Stimulated activated naive B cell treated with anti-CD40 and anti-IgM and Interleukin-4, amounts not matched to agents 10 μg/mL and 1 μg/mL and 100 μg/mL, for 72 hours (primary cell): ENCODE measurements at places on chromosomes 11 and 22.

DNA sequence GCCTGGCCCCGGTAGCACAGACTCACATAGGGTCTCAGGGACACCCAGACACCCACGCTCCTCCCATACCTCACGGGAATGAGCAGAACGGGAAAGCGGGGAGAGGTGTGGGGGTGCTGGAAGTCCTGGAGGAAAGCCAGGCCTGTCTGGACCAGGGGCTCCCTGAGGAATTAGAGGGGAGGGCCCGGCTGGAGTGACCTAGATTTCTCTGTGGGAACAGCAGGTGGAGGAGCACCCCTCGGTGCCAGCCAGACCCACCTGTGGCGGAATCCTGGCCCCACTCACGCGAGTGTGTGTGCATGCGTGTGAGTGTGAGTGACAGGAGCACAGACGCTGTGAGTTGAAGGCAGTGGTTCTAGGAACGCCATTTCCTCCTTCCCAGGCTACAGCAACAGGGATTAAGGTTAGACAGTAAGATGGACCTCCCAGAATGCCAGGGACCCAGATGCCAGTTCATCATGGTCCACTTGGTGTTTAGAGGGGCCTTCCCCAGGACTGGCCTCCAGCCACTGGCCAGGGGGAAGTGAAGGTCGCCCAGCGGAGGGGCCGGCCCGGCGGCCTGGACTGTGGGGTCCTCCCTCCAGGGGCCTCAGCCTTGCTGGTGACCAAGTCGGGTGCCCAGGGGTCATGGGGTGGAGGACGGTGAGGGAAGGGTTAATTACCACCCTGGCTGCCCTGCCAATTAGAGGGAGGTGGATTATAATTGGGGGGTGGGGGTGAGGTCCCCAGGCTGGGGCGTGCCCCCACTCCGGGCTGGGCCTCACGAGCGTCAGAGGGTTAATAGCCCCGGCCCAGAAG is 1.0 kb downstream of the PKP3 start:
- DNase-seq, result no peak

- no peak for DNase-seq
Measured at GRCh38 chr11:75383246-75383645, 16.1 kb upstream of the RPS3 start.

DNA sequence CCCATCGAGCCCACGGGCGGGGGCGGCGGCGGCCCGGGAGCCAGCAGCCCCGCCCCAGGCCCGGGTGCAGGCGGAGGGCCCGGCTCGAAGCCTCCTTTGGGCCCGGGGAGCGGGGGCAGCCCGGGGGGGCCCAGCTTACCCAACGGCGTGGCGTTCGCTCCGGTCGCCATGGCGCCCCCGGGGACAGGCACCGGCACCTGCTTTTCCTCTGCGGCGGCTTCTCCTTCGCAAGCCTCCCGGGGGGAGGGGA is 194 bp downstream of the SF1 start:
- no peak for DNase-seq

- no peak for DNase-seq
Measured at GRCh38 chr22:31081963-31082605, 966 bp downstream of the SMTN start.

GRCh38 chr11:66473608-66474515 is 6.4 kb upstream of the DPP3 start:
- DNase-seq, result no peak

DNA sequence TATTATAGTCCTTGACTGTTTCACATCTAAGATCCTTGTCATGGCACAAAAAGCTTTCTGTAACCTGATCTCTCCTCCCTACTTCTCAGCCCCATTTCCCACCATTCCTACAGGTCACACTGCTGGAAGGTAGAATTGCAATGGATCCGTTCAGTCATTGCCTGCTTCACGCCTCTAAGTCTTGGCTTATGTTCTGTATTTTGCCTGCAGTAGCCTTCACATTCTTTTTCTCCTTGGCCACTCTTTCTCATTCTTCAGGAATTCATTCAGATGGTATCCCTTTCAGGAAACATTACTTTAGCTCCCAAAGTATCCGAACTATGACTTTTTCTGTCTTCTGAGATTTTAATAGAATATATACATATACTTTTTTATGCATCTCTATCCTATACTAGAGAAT is 731.5 kb downstream of the NTM start:
- DNase-seq, result no peak
